ENCODE measurements at places on chromosomes 3 and 15. TPM values are rescaled to one million over a fixed set of nuclear protein-coding genes. Genes with fewer than 3 reads are reported as not detected.

Gene GOLIM4
- total RNA-seq, result 12.2 TPM

Gene SAMMSON
- total RNA-seq, result not detected

GRCh38 chr15:98455904-98456303, 192.4 kb upstream of the IGF1R start:
- no peak for DNase-seq

Gene TMF1
- total RNA-seq, result 14.2 TPM

DNA sequence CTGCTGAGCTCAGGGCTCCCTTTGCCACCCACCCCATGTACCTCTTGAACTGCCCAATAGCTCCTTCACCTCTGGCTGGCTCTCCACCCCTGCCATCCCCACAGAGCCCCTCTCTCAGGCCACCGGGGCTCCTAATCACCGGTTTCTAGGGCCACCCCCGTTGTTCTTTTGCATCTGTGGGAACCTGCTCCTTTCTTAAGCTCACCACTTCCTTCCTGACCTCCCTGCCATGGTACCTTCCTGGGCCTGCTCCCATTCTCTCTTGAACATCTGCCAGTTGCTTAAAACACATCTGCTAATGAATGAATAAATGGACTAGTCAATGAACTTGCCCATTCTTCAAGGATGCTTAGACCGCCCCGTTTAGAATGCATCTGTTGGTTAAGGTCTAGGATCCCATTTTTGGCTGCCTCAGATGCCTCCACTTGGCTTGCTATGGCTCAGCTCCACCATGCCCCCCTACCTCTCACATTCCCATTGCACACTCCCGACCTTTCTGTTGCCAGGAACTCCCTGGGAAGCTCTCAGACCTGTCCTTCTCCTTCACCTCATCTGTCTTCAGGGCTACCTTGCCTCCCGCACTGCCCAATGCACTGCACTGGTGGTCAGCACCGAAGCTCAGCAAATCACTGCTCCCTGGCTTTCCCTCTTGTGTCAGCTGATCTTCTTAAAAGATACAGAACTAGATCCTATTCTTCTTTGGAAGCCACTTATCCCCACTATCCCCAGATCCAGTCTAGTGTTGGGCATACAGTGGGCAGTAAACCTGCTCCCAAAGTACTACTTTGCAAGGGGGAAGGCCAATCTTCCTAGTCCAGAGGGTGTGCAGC, 9.1 kb downstream of the AMOTL2 start:
- peak; percentile 54 for DNase-seq

Gene GOLGA6D
- 0.13 TPM for total RNA-seq

DNA sequence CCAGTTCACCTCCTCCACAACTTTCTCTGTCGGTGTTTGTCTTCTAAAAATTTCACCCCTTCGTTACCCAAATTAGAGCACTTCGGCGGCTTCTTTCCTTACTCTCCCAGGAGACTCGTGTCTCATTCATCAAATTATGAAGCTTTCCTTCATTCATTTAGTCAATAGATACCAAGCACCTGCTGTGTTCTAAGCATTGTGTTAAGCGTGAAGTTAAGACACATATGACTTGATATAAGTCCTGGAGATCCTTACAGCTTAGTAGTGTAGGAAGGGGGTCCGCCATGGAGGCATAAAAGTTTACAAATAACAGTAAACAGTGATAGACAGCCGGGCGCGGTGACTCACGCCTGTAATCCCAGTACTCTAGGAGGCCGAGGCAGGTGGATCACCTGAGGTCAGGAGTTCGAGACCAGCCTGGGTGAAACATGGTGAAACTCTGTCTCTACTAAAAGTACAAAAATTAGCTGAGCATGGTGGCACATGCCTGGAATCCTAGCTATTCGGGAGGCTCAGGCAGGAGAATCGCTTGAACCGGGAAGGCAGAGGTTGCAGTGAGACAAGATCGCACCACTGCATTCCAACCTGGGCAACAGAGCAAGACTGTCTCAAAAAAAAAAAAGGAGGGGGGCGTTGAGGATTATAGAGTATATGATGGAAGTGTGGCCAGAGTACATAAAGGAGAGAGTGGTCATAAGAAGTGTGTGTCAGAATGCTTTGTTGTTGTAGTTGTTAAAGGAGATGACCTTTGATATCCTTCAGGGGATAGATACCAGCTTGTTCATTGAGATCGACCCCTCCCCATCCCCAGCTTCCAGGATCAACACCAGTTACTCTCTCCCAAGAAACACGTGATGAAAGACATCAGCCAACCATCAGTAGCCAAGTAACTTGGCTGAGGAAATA, 744 bp upstream of the CCDC32 start:
- no peak for DNase-seq

Gene PPP1R14D
- not detected for total RNA-seq

Gene GP5
- 0.11 TPM for total RNA-seq

Gene XCR1
- not detected for total RNA-seq

DNA sequence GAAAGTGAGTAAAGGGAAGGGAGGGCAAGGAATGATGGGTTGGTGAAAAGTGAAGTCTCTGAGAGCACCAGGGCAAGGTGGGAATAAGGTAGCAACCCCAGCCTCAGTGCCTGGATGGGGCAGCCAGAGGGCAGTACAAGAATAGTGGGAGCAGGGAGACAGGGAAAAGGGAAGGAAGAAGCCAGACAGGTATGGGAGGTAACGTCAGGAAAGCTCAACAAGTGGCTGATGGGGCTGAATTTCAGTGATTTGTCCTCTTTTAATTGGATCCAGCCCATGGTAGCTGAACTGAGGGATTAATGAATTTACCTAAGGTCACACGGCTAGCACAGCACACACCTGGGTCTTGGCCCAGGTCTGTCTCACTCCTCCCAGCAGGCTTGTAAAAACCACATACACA, 12.6 kb downstream of the RORA start:
- DNase-seq, result no peak

- no peak for DNase-seq
Measured at GRCh38 chr15:31300981-31301672, 25.5 kb upstream of the KLF13 start.

Gene FBXO45
- total RNA-seq, result 20.9 TPM

GRCh38 chr3:308597-309321, 112.2 kb downstream of the CHL1 start:
- no peak for DNase-seq
